ENCODE measurements at places on chromosomes 2 and 18.

GRCh38 chr2:237637429-237638135 is 10.2 kb downstream of the LRRFIP1 start:
- no peak for DNase-seq

DNA sequence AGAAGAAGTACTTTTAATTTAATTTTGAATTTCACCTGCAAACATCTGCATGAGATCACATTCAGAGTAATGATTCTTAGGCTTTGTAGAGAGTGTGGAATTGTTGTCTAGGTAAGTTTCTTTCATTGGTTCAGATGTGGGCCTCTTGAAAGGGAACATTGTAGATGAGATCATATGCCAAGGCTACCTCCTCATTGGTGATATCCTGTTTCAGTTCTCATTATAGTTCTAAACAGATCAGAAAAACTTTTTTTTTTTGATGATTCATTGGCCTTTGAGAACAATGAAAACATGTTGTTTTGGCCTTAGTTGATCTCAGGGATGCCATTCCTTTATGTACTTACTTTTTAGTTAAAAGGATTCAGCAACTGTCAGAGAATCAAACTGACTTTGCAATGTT is 44.5 kb downstream of the EML6 start:
- DNase-seq, result no peak

DNA sequence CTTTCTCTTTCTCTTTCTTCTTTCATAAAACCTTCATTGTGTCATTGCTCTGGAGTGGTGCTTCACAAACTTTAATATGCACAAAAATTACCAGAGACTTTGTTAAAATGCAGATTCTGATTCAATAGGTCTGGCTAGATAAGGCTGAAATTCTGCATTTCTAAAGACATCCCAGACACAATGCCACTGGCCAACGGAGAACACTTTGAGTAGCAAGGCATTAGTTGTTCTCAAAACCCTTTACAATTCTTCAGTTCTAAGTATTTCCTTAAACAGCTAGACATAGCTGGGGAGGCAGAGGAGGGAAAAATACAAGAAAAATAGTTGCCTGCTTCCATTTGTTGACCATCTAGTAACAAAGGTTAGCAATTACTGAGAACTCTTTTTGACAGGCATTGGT is 101.8 kb upstream of the PIK3C3 start:
- no peak for DNase-seq

- DNase-seq, result no peak
These were observed 31.9 kb downstream of the TFCP2L1 start for GRCh38 chr2:121253021-121253673.

DNA sequence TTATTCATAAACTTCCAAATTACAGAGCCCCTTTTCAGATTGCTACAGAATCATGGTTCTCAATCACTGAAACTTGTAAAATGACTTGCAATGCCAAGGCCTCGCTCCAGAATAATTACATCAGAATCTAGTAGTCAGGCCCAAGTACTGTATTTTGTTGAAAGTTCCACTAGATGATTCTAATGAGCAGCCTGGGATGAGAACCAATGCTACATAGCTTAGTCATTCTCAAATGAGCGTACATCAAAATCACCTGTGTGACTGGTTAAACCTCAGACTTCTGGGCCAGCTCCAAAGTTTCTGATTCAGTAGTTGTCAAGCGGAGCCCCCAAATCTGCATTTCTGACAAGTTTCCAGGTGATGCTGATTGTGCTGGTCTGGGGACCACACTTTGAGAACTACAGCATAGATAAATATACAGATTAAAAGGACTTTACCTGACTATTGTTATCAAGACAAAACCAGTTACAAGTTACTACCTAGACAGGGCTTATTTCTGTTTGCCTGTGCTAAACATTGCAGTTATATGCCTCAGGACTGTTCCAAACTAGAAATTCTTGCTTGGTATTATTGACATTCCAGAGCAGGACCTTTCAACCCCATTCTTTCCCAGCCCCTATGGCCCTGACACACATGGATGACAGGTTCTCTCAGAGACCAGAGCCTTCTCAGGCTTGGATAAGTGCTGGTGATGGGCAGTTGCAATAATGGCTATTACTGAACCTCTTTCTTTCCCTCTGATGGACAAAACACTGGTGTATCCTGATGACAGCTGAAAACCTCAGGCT is 83.1 kb downstream of the UPP2 start:
- no peak for DNase-seq

- no peak for DNase-seq
These were observed 164.3 kb upstream of the PGAP1 start for GRCh38 chr2:197090742-197091367.

- DNase-seq, result no peak
These were observed 126.1 kb downstream of the FAM161A start for GRCh38 chr2:61727746-61728145.

- DNase-seq, result no peak
These were observed 93.9 kb downstream of the KLF7 start for GRCh38 chr2:207071820-207072219.

- no peak for DNase-seq
These were observed 152.6 kb upstream of the RND3 start for GRCh38 chr2:150640039-150640438.

DNA sequence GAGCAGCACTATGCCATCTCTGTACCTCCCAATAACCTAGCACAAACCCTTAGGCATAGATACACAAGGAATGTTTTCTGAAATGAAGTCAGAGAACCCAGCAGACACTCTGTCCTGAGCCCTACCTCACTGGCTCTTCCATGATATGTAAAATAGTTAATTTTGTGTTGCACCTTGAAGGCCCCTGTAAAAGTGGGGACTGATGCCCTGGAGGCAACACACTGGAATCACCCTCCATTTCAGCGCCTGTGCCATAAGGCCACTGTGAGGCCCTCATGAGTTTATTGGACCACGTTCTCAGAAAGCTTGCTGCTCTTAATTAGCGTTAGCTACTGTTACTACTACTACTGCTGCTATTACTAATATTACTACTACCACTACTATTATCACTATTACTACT is 670.1 kb upstream of the SOX11 start:
- no peak for DNase-seq

DNA sequence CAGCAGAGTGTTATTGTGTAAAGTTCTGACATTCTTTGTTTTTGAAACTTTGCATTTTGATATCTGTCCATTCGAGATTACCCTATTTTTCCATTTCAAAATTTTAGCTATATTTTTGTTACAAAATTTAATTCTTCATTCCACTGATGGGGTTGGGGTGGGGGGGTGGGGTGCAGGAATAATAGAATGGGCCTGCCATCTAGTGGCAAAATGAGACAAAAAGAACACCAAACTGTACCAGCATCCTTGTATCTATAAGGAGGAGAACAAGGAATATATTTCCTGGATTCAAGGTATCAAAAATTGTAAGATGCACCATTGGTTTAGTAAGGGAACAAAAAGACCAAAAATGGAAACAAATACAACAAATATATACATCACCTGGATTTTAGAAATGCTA is 27.9 kb upstream of the TTR start:
- no peak for DNase-seq

GRCh38 chr2:134273256-134273983 is 19.5 kb downstream of the MGAT5 start:
- DNase-seq, result no peak

- DNase-seq, result no peak
These were observed 339.6 kb downstream of the TRIB2 start for GRCh38 chr2:13056259-13056843.

DNA sequence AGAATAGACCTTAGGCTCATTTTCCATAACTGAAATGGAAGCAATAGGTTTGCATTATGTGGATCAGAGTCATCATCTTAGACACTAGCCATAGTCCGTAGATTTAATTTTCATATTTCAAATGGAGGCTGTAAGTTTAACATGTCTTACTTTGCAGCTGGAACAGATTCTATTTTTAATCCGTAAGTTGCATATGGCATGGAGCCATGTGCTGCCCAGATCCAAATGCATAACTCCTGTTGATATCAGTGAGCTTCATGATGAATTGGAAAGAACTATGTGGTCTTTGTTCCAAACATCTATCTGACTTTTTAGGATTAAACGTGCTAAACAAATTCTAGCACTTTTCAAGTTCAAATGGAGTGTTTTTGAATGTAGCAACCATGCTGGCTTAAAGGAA is 43.4 kb downstream of the MEIS1 start:
- no peak for DNase-seq

DNA sequence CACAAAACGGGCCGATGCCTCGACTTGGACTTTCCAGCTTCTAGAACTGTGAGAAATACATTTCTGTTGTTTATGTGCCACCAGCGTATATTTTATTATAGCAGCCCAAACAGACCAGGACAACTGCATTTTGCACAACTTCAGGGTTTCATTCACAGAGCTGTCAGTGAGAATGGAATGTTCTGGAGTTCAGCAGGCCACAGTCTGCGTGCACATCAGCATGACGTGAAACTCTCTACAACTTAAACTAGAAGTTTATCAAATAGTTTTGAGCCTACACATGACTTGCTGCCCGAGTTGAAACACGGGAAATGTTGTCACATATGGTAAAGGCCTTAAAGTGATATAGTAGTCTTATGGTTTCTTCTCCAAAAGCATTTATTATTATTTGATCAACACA is 3.9 kb upstream of the TRIB2 start:
- no peak for DNase-seq

DNA sequence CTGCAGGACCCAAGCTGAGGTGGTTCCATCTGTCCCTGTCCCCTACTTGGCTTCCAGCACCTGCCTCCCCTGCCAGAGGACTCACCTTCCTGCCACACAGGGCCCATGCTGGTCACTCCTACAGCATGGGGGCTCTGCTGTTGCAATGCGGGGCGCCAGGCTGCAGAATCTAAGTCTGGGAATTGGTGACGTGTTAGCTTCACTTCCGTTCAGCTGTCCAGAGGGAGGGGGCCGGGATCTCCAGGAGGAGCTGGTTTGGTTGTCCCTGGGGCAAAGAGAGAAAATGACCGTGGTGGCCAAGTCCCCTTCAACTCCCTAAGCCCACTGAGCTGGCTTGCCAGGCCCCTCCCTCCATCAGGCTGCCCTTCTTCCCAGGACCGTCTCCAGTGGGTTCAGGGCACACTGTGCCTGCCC is 69.5 kb downstream of the IL1R2 start:
- DNase-seq, result no peak

- no peak for DNase-seq
These were observed 48.7 kb downstream of the DPP4 start for GRCh38 chr2:162025121-162025911.

DNA sequence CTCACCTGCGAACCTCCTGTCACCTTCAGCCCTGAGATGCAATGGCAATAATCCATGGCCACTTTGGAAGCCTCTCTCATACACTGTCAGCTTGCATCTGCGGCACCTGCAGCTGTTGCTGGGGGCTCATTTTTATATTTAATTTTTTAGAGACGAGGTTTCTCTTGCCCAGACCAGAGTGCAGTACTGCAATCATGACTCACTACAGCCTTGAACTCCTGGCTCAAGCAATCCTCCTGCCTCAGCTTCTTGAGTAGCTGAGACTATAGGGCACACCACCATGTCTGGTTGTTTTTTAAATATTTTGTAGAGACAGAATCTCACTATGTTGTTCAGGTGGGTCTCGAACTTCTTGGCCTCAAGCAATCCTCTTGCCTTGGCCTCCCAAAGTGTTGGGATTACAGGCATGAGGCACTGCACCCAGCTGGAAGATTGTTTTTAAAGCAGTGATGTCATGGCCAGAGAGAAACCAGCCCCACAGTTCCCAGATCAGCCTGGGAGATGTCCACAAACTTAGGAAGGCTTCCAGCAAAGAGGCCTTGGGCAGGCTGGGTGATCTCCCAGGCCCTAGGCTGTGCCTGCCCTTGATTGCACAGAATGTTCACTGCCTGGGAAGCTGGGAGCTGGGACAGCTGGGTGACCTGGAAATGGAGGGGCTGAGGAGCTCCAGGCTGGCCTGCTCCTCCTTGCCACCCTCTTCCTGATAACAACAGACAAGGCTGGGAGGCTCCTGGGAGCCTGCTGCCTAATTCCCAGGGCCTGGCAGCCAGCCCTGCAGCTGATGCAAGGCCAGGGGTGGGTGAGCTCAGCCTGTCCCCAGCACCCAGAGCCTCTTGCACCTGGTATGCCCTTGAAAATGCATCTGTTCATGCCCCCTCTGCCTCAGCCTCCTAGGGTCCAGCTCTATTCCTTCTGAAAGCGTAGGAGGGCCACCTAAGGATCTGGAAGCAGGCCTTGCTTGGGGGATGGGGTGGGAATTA is 27.1 kb downstream of the SH2D6 start:
- DNase-seq, result no peak

DNA sequence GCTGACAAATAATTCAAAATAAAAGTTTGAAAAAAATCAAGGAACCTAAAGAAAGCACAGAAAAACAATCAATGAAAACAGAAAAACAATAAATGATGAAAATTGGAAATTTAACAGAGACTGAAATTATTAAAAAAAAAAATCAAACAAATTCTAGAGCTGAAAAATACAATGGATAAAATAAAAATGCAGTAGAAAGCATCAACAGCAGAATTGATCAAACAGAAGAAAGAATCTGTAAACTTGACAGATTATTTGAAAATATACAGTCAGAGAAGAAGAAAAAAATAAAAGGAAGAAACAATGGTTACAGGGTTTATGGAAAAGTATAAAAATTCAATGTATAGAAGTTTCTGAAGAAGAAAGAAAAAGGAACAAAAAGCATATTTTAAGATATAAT is 16.2 kb downstream of the SERPINB4 start:
- no peak for DNase-seq

GRCh38 chr2:86241611-86242010 is 42.4 kb downstream of the MRPL35 start:
- DNase-seq, result no peak

DNA sequence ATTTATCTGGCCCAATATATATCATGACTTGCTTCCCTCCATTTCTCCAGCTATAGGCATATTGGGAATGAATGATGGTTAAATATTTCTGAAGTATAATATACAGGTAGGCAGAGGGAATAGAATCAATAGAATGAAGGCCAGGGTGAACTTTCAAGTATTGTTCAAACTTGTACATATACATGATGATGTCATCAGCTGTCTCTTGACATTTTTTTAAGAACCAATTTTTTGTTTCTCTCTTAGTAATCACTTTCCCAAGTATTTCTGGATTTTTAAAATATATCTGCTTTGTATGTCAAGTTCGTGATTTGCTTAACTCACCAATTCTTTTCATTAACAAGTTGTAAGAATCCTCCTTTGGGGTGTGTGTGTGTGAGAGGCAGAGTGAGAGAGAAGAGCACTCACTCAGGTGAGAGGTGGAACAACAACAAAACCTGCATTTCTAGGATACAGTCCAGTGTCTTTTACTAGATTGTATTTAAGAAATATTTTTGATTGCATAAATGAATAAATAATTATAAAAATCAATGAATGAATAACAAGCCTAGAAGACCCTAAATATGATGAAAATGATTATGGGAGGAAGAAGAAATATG is 1239.1 kb downstream of the LRP1B start:
- DNase-seq, result no peak
